ENCODE measurements at places on chromosomes 13 and 19. TPM values are rescaled to one million over a fixed set of nuclear protein-coding genes. Genes with fewer than 3 reads are reported as not detected.

The C19orf25 gene
- 16.9 TPM for total RNA-seq

DNA sequence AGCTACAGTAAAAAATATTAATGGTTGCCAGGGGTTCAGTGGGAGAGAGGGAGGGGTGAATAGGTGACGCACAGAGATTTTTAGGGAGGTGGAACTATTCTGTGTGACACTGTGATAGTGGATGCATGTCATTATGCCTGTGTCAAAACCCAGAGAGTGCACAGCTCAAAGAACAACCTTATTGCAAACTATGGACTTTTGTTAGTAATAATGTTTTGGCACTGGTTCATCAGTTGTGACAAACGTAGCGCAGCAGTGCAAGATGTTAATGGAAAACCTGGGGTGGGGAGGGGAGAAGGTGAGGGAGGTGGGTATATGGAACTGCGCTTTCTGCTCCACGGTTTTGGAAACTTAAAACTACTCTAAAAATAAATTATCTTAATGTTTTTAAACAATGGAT is 134.6 kb upstream of the RFC3 start:
- DNase-seq, result no peak

The CKM gene
- 2,391 TPM for total RNA-seq

The PODNL1 gene
- total RNA-seq, result 3.5 TPM

GRCh38 chr13:86446311-86446710 is 647.1 kb upstream of the SLITRK6 start:
- no peak for DNase-seq

The IRGC gene
- not detected for total RNA-seq

The ATXN8OS gene
- not detected for total RNA-seq

- no peak for DNase-seq
Observed at GRCh38 chr13:78592584-78592983, 10.8 kb downstream of the POU4F1 start.

GRCh38 chr13:21089830-21090229 is 28.4 kb upstream of the LATS2 start:
- DNase-seq, result no peak

The SDHAF1 gene
- 11.0 TPM for total RNA-seq

GRCh38 chr13:94345374-94346195 is 133.9 kb downstream of the DCT start:
- DNase-seq, result no peak

- DNase-seq, result no peak
Observed at GRCh38 chr19:12723641-12724426, at the start of gene TNPO2. Gene TNPO2, minus strand, starts transcription at chr19:12723932. Its CDS starts 2,955 bp downstream, at chr19:12720977.

DNA sequence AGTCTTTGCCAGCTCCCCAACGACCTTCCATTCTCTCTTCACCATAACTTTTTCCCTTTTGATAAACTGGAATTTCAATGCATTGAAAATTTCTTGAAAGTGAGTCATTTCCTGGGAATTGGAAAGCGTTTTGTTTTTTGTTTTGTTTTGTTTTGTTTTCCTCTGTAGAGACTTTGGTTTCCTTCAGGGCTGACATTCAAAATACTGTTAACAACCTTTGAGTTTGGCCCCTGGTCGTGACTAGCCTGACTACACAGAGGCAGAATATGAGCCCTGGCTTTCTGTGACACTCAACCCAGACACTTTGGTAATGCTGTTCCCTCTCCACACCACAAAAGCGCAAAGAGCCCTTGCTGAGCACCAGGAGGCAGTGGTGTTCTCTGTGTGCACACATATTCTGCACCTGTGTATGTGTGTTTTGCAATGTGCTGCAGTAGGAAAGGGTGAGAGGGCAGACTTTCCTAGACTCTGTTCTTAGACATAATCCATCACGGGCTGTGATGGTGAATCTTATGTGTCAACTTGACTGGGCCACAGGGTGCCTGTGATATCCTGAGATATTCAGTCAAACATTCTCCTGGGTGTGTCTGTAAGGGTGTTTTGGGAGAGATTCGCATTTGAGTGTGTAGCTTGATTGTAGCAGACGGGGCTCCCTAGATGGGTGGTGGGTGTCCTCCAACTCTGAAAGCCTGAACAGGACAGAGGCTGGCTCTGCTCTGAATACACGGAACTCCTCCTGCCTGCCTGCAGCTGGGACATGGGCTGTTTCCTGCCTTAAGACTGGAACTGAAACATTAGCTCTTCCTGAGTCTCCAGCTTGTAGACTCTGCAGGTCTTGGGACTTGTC is 29.5 kb upstream of the ANKRD10 start:
- DNase-seq, result peak; percentile 70

The PNMA8A gene
- 11.1 TPM for total RNA-seq

- no peak for DNase-seq
Observed at GRCh38 chr13:35565273-35565672, 88.8 kb upstream of the MAB21L1 start.

The FUT3 gene
- total RNA-seq, result not detected

DNA sequence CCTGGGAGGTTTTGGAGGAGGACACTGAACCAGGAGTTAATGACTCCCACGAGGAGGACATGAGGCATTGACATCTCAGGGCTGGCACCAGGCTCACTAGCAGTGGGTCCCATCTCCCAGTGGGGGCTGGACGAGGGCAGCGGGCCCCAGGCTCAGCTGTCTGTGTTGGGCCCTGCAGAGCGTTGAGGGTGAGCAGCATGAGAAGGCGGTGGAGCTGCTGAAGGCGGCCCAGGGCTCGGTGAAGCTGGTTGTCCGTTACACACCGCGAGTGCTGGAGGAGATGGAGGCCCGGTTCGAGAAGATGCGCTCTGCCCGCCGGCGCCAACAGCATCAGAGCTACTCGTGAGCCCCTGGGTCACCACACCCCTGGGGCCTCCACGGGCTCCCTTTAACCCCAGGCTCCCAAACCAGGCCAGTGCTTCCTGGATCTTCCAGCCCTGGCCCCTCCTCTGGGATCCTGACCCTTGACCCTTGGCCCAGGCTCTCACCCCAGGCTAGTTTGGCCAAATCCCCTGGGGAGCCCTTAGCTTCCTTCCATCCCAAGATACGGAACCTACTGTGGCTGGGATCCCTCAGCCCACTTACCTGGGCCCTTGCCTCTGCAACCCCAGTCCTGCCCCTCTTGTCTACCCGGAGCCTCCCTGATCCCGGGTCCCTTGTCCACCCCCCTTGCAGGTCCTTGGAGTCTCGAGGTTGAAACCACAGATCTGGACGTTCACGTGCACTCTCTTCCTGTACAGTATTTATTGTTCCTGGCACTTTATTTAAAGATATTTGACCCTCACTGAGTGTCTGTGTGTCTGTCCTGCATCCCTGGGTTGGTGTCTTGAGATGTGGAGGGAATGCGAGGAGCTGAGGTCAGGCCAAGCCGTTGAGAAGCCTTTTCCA is 1.0 kb downstream of the C19orf73 start:
- no peak for DNase-seq

GRCh38 chr19:5024282-5024681 is 55.4 kb downstream of the KDM4B start:
- no peak for DNase-seq

DNA sequence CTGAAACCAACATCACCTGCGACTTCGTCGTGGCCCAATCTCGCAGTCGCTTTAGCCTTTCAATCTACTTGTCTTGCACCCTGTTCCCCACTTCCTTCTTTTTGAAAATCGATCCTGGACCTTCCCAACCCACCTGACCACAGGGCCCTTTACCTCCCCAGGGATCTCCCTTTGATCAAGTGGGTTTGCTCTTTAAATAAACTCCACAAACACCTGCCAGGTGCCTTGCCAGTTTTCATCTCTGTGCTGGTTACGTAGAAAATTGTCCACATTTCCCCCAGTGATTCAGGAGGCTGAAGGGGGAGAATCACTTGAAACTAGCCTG is 14.5 kb upstream of the RAB20 start:
- DNase-seq, result no peak

DNA sequence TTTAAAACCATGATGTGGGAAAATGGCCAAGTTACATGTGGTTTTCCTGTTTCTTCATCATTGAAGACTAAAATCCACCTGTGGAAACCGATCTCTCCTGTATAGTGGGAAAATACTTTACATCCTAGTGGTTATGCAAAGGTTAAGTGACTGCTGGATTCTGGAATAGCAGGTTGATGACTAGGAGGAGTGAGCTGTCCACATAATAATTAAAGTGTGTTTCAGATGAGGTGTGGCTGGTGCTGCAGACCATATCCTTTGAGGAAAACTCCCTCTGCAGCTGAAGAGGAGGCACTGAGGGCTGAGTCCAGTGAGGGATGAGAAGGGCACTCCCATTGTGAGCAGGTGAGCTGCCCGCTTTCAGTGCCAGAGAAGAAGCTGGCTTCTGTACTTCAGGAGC is 43.2 kb downstream of the DCLK1 start:
- DNase-seq, result no peak

DNA sequence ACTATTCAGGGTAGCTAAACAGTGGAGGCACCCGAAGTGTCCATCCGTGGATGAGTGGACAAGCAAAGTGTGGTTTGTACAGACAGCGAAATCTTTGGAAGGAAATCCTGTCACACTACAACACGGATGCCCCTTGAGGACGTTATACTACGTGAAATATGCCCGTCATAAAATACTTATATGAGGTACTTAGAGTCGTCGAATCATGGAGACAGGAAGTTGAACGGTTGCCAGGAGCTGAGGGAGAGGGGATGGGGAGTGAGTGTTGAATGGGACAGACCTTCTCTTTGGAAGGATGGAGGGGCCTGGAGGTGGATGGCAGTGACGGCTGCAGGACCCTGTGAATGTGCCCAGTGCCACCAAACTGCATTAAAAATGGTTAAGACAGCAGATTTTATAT is 11.6 kb downstream of the ATP4B start:
- DNase-seq, result peak; percentile 62

GRCh38 chr19:31715249-31715945 is 366.2 kb upstream of the TSHZ3 start:
- no peak for DNase-seq

The FFAR3 gene
- total RNA-seq, result not detected

DNA sequence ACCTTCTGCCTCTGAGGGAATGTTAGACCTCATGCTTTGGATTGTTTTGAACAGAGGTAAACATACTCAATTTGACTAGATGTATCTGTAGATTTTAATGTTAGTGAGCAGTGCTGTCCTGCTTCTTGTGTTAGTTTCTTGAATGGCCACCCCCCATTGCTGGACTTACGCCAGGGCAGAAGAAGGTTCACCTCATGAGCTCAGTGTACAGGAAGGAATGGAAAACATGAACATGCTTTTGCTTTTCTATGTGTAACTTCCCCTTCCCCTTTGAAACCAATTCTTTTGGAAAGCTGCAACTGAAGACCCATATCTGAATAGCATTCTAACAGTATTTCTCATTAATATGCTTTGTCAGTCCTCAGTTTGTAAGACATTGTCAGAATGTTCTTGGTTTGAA is 32.3 kb downstream of the WASF3 start:
- DNase-seq, result no peak

GRCh38 chr13:27192973-27193372 is 21.4 kb upstream of the USP12 start:
- DNase-seq, result no peak

The KIRREL2 gene
- total RNA-seq, result not detected

- no peak for DNase-seq
Observed at GRCh38 chr13:39159393-39159792, 121.1 kb downstream of the NHLRC3 start.

GRCh38 chr19:47157431-47158321 is 27.0 kb downstream of the SAE1 start:
- peak; percentile 78 for DNase-seq

- DNase-seq, result no peak
Observed at GRCh38 chr19:50836543-50837195, 3.3 kb upstream of the KLK15 start.

The EEF1AKMT1 gene
- total RNA-seq, result 6.2 TPM

DNA sequence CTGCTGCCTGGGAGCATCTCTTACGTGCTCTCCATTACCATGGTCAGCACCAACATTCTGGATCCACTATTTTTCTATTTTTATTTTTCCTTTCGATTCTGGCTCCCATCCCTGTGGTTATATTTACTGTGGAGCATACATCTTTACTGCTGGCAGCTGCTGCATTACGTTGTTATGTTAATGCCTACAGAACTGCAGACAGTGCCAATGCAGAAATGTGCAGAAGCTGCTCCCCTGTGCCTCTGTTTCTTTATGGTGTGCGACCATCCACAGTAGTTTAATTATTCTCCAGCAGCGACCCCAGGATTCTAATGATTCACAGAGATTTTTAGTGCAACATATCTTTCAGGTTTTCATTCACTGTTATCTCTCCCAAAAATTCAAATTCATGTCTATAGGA is 911.7 kb upstream of the SLITRK6 start:
- DNase-seq, result no peak

DNA sequence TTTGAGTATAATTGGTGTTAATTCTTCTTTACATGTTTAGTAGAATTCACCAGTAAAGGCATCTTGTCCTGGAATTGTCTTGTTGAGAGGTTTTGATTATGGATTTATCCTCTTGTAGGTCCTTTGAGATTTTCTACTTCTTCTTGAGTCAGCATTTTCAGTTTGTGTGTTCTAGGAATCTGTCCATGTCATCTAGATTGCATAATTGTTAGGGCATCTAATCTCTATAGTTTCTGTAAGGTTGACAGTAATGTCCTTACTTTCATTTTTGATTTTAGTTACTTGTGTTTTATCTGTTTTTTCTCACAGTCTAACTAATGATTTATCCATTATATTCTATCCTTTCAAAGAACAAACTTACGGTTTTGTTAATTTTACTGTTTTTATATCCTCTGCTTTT is 492.0 kb downstream of the FGF9 start:
- DNase-seq, result no peak

GRCh38 chr19:2360833-2361232 is 768 bp downstream of the TMPRSS9 start:
- DNase-seq, result no peak

The PCDH8 gene
- not detected for total RNA-seq

DNA sequence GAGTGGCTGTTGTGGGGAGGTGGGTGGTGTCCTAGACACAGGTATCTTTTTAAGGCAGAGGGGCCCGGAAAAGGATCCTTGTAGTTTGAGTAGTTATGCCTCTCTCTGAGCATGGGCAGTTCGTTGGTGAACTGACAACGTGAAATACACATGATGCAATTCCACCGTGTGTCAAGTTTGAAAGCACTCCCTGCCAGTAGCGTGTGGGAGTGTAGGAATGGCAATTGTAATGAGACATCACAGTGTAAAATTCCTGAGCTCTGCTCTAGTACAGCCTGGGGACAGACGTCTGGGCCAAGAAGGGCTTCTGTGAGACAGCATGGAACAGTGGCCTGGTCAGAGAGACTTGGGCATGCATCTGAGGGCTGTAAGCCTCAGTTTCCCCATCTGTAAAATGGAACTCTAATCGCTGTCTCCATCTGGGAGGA is 10.4 kb upstream of the ASF1B start:
- DNase-seq, result no peak

DNA sequence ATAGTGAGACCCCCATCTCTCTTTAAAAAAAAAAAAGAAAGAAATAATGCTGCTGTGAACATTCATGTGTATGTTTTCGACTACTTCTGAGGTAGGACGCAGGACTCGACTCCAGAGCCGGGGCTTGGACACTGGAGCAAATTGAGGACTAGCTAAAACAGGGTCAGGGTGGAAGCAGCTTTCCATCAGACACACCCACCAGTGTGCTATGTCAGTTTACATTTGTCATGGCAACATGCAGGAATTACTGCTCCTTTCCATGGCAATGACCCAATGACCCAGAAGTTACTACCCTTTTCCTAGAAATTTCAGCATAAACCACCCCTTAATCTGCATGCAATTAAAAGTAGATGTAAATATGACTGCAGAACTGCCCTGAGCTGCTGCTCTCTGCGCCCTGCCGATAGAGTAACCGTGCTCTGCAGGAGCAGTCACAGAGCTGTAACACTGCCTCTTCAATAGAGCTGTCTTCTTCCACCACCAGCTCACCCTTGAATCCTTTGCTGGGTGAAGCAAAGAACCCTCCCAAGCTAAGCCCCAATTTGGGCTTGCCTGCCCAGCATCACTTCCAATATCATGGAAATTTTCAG is 61.6 kb upstream of the ZNF599 start:
- DNase-seq, result no peak

GRCh38 chr19:19308373-19308772 is 11.9 kb downstream of the SUGP1 start:
- no peak for DNase-seq

The ACP7 gene
- not detected for total RNA-seq

All from cardiac septum (tissue), 1 donor.